Stimulated activated CD4-positive, alpha-beta T cell treated with anti-CD3 and anti-CD28 coated beads, Interleukin-1b, Interleukin-23, amount 100 ng/mL, for 1 hour (primary cell): ENCODE measurements at places on chromosomes 6 and 20.

DNA sequence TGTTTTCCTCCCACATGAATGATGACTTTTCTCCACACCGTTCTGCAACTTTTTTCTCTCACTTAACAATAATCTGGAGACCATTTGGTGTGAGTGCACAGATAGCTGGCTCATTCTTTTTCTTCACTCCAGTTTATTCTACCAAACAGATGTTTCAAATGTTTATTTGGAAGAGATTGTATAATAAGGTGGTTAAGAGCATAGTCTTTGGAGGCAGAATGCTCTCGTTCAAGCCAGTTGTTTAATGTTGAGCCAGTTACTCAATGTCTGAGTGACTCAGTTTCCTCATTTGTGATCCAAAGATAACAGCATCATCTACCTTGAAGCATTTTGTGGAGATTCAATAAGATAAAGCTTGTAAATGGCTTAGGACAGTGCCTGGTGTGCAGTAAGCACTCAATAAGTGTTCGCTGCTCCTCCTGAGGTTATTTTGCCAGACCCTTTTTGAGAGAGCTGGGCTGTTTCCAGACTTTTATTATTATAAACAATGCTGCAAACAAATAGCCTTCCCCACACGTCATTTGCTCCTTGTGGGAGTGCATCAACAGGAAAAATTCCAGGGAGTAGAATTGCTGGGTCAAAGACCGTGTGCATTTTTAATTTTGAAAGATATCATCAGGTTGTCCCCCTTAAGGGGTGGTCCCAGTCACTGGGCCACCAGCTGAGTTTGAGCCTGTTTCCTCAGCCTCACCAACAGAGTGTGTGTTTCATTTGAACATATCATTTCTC is 70.6 kb downstream of the VEGFA start:
- no peak for DNase-seq

- DNase-seq: no peak
Observed at GRCh38 chr6:71733970-71734899, 152.1 kb upstream of the RIMS1 start.

- DNase-seq: no peak
Observed at GRCh38 chr6:157235600-157236039, 87.7 kb downstream of the TMEM242 start.

- no peak for DNase-seq
Observed at GRCh38 chr6:11854408-11855165, 76.0 kb upstream of the ADTRP start.

DNA sequence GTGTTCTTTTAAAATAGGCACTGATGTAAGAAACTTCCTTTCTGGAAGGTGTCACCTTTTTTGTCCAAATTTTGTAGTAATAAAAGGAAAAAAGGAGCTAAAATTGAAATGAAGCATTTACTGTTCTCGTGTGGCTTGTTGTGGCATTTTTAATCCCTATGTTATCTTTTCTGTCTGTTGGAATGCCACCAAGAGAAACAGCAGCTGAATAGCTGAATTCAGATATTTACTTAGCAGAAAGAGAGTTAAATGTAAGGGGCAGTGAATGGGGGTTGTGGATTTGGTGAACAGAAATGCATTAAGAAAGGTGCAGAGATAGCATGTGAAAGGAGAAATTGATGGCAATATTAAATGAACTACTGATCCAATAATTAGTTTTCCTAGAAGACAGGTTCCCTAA is 573.6 kb upstream of the EPHA7 start:
- no peak for DNase-seq

DNA sequence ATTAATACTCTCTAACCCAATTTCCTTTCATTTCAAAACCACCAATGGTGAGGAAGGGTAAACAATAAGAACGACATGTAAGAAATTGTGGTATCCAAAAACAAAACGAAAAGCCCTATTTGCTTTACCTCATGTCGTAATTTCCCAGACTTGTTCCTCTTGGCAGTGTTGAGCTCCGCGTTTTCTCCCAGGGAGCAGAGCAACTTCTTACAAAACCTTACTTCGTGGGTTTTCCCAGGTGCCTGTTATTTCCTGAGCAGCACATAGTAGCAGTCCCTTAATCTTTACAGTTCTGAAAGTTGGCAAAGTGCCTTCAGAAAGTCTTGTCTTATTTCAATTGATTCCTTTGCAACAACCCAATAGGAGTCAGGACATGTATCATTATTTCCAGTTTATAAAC is 207.9 kb upstream of the MARCKS start:
- no peak for DNase-seq

DNA sequence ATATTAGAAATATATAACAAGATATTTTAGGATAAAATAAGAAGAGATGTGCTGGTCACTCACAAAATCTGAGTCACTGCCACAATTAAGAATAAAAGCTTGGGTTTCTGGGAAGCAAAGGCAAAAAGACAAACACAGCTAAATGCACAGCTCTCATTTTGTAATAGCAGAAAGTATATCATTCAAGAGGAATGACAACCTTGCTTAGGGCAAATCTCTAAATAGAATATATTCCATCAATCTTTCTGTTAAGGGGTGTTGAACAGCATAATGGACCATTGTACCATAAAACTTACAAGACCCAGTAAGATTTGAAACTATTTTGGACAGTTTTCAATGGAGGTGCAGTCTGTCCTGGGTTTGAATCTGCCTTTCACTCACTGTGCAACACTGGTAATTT is 464.9 kb upstream of the SOX4 start:
- DNase-seq: no peak

GRCh38 chr6:129623008-129623732 is 86.8 kb downstream of the ARHGAP18 start:
- no peak for DNase-seq

DNA sequence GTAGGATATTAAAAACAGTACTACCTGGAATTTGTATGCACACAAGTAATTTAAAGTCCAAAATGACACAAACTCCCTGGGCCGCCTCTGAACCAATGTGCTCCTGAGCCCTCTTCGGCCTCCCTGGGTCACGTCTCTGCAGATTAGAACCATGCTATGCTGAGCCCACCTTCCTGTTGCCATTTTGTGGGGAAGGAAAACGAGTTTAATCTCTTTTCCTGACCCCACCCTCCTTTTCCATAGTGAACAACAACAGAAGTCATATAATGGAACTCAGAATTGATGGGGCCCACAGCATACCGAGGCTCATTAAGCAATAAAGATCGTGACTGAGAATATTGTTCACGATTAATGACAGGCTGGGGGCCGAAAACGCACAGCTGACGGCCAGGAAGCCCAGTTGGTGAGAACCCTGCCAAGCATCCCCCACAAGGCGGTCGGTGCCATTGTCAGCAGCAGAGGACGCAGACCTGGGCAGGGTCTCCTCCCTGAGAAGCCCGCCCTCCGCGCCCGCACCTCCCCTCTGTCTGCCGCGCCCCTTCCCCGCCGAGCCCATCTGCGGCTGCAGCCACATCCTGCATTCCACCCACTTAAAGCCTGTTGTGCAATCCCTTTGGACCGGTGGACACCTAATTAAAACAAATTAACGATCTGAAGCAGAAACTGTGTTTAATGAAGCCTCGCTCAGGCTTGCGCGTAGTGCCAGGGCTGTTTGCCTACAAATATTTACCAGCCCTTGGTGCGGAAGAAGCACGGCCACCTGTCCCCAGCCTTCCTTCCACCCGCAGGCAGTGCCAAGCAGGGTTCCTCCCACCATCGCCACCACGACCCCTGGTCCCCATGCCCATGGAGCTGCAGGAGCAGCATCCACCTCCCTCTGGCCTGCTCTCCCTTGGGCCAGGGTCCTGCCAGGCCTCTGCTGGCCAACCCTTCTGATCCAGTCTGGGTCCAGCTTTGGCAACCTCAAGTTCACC is 68.1 kb downstream of the DLL1 start:
- DNase-seq: no peak

DNA sequence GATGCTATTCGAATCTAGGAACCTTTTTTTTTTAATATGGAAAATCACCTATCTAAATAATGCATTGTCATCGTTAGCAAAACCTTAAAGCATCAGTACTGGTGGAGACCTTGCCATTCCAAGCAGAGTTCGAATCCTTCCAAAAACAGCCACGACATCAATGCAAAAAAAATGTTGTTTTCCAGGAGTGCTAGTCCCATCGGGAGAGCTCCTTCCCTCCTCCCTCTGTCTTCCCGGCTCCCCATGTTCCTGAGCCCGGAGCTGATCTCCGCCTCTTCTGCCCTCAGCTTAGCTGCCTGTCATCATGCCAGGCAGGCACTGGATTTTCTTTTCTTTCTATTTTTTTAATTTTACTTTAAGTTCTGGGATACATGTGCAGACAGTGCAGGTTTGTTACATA is 153.6 kb upstream of the QKI start:
- DNase-seq: no peak

GRCh38 chr20:63625771-63626423 is 1.0 kb downstream of the GMEB2 start:
- no peak for DNase-seq

DNA sequence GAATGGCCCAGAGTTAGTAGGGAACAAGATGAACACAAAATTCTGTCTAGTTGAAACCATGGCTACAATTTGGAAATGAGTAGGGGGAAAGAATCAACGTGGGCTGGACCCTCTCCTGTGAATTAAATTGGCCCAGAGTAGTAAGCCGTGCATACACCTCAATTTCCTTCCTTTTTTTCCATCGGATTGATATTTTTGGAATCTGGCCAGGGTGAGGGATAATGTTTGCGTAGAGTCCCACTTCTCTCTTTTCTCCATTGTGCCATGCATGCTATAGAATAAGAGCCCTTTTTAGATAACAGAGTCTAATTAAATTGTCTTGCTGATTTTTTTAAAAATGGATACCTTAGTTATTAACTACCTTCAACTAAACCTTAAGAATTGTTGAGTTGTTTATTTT is 35.2 kb downstream of the XRN2 start:
- no peak for DNase-seq

- DNase-seq: no peak
Observed at GRCh38 chr6:4107873-4108272, 27.5 kb downstream of the ECI2 start.

DNA sequence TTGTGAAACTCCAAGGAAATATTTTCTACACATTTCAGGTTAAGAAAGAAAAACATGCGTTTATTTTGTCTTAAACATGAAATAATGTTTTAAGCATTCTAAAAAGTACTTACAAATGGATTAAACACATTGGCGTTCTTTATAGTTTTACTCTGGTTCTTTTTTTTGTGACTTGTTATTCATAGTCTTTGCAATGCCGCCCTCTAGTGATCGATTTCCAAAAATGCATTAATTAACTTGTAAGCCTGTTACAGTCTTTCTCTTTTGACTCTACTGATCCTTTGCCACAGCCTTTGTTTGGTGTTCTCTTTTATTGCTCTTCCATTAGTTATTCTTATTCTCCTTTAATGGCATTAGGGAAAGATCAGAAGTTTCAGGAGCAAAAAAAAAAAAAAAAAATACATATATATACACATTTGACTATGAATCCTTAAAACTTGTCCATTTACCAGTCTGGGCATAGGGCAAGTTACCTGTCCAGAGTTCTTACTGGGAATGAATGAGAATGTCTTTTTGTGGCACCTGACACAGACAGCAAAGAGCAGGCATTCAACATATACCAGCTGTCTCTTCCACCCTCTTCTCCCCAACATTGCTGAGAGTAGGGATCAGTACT is 59.9 kb downstream of the MACROD2 start:
- no peak for DNase-seq

DNA sequence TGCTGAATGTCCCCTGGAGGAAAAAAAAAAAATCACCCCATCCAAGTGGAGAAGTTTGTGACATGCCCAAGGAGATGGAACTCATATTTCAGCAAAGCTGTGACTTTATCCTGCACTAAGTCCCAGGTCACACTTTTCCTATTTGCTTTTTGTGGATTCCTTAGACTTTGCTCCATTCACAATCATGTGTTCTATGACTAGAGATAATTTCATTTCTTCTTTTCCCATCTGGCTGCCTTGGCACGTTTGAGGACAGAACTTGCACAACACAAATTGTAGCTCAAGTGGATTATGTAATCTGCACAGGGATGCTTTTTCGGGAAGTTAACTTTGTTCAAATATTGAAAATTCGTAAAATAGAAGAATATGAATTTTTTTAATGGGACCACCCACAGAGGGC is 100.7 kb upstream of the PTPN1 start:
- DNase-seq: no peak

DNA sequence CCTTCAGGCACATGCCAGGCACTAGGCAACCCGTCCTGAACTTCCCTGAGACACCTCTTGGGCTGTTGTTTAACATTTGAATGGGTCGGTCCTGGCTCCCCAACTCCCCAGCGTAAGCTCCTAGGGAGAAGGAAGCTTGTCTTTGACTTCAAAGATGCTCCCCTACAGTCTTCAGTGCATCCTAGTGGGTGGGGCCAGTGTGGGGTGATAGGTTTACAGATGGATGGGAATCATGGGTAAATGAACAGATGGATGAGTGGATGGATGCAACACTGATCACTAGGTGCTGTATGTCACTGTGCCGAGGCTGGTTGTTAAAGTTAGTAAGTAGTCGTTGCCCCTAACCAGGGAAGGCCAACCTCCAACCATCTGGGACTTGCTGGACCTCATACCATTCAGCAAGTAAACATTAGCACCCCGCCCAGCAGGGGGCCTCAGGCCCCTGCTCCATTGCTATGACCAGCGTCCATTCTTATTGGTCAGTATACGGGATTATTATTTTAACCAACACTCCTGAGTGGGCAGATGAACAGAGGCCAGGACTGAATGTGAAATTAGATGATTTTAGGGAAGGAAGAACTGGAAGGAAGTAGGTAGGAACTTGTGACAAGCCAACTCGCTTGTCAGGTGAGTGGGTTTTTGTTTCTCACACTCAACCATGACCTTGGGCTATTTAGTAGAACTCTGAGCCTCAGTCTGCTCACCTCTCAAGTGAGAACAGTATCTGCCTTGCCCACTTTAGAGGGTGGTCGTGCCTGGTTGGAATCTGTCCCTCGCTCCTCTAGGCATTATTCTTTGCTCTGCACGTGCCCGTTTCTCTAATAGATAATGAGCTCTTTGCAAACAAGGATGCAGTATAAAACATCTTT is 82.9 kb upstream of the FOXP4 start:
- no peak for DNase-seq
